ENCODE measurements at places on chromosomes 7 and 10.

GRCh38 chr7:112052993-112053736, 153.0 kb downstream of the DOCK4 start:
- DNase-seq, result no peak

- no peak for DNase-seq
These were observed 6.7 kb downstream of the CALN1 start for GRCh38 chr7:72405418-72405817.

GRCh38 chr10:71769279-71769823, 4.0 kb downstream of the VSIR start:
- DNase-seq, result no peak

- no peak for DNase-seq
These were observed 261.4 kb downstream of the BAMBI start for GRCh38 chr10:28938745-28939144.

DNA sequence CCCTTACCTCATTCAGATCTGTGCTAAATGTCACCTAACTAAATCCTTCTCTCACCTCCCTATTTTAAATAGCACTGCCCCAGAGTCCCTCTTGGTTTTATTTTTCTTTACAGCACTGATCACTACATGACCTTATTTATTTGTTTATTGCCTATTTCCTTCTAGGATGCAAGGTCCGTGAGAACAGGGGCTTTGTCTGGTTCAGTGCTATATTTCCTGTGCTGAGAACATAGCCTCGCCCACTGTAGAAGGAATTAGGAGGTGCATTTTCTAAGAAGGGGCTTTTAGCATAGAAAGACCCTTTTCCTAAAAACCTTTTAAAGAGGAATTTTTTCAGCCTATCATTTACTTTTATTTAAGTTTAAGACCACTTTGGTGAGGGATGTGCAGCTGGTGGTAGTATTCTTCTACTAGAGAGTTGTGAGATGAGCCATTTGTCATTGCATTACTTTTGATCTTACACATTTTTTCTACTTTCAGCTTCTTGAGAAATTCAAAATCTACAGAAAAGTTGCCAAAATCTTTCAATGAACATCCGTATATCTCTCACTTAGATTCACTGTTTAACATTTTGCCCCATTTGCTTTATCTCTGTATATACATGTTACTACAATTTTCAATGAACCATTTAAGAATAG, 13.5 kb upstream of the PCGF5 start:
- no peak for DNase-seq

DNA sequence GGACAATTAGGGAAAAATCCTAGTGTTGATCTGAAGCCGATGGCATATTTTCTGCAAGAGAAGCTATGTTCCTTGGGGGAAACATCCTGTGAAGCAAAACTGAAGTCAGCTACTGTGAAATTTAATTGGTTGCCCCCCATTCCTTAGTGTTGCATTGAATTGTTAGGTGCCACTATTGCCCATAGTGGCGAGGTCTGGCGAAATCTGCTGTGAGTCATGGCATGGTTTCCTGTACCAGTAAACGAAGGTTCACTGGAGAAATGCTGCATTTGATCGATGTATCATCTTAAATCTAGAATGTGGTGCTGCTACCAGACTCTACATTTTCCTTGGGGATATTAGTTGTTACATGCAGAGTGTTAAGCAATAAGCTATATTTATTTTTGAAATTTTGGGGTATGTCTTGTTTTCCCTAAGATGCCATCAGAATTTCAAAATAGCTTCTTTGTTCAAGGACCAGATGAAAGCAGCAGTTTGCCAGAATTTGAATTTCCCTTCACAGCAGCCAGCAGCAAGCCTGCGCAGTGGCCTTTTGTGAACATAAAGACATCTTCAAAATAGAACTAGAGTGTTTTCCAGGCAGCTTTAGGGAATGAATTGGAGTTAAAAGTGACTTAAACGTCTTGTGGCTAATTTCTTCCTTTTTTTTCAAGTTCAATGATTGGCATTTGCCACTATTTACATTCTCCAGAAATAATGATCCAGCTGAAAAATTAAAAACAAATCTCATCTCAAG, 348.6 kb upstream of the COBL start:
- no peak for DNase-seq

DNA sequence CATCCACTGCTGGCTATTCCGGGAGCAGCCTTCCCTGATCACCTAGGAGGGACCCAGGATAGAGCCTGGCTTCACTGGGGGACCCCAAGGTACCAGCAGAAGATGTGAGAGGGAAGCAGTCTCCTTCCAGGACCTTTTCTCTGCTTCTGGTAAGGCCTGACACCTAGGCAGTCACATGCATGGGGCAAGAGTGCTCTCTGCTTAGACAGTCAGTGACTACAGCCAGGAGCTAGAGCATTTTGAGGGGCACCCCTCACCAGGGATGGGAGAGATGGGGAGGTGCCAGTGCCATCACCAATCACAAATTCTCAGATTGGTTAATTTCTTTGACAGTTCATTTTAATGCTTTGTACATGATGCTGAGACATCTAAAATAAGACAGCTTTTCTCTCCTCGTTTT, 13.9 kb upstream of the ADO start:
- no peak for DNase-seq

GRCh38 chr10:125846894-125847293, 23.5 kb downstream of the BCCIP start:
- no peak for DNase-seq

DNA sequence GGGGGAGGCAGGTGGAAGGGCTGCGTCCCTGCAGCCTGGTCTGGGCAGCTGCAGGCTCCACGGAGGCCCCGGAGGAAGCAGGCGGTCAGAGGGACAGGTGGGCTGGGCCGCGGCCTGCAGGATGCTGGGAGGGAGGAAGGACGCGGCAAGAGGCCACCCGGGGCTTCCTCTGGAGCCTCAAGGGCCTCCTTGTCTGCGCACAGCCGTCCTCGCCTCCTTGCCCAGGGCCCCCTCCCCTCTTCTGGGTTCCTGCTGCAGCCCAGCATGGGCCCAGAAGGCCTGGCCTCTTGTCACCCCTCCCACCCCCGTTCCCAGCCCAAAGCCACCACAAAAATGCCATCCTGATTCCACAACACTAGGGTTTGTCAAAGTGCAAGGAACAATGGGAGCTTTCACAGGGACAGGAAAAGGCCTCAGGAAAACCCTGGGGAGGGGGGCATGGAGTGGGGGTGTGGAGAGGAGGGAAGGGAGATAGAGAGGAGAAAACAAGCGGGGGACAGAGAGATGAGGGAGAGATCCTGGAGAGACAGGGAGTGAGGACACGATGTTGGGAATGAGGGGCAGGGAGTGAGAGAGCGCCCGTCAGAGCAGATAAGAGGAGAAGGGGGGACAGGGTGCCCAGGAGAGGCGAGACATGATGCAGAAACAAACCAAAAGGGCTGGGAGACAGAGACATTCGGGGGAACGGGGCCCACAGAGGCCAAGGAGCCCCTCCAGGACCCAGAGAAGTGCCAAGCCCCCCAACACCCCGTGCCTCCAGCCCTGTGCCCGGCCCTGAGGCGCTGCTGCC, 41.8 kb downstream of the ZCCHC24 start:
- DNase-seq, result no peak

- DNase-seq, result no peak
These were observed 50.1 kb upstream of the FEZF1 start for GRCh38 chr7:122354656-122355055.

GRCh38 chr7:37916673-37917660, at the start of gene SFRP4:
Gene SFRP4, minus strand, starts transcription at chr7:37916817. Its CDS starts 280 bp downstream, at chr7:37916537.
- DNase-seq, result no peak

- no peak for DNase-seq
These were observed 43.6 kb upstream of the CDK14 start for GRCh38 chr7:90552521-90552920.

- no peak for DNase-seq
These were observed 8.2 kb downstream of the CNNM1 start for GRCh38 chr10:99337311-99337811.

GRCh38 chr7:77434570-77435275, 18.6 kb upstream of the GSAP start:
- no peak for DNase-seq

GRCh38 chr10:21888959-21889358, 114.6 kb downstream of the DNAJC1 start:
- no peak for DNase-seq

GRCh38 chr7:125241548-125241947, 311.9 kb upstream of the POT1 start:
- no peak for DNase-seq

- no peak for DNase-seq
These were observed 300.5 kb upstream of the ZMIZ1 start for GRCh38 chr10:78768041-78768835.

DNA sequence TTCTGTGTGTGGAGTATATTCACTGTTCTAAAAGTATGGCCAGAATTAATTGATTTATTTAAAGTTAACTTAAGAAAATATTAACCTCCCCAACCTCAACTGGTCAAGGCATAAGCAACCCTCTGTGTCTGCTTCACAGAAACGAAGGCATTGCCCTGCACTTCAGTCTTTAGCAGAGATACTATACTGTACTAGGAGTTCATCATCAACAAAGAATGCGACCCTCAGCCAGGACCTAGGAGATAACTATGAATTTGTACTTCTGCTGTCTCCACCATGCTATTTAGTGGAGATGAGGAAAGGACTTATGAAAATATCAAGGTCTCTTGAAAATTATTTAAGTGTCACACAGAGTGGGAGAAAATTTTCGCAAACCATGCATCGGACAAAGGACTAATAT, 35.7 kb upstream of the SEMA3D start:
- no peak for DNase-seq

DNA sequence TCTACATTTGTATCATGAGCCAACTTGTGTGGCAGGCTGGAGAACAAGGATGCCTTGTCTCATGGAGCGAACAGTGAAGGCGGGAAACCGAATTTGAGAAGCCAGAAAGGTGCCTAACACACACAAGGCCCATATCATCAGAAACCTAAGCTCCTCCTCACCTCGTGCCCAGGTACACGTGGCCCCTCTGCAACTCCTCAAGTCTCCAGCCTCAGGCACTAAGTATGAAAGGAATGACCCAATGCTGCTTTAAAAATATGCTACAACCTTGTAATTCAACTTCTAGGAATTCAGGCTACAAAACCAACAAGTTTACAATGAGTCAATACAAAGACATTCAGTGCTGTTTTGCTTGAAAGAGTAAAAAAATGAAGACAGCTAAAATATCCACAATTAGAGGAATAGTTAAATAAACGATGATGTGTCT, 95.7 kb downstream of the CDK6 start:
- no peak for DNase-seq

DNA sequence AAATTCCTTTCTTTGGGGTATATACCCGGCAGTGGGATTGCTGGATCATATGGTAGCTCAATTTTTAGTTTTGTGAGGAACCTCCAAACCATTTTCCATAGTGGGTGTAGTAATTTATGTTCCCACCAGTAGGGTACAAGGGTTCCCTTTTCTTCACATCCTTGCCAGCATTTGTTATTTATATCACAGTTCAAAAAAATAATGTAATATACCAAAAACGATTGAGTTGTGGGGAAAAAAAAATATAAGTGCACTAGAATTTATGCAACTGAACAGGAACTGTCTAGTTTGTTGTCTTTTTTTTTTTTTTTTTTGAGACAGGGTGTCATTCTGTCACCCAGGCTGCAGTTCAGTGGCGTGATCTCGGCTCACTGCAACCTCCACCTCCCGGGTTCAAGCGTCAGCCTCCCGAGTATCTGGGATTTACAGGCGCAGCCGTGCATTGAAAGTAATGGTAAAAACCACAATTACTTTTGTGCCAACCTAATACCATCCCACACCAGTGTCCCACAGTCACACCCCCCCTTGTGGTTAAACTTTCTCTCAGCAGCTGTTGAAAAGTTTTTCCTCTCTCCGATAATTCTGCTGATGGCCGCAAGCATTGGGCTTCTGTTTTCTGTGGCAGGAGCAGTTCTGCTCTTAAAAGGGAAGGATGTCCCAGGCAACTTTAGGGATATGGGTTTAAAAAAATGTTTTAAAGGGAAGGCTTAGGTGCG, 6.8 kb upstream of the LAT2 start:
- no peak for DNase-seq

DNA sequence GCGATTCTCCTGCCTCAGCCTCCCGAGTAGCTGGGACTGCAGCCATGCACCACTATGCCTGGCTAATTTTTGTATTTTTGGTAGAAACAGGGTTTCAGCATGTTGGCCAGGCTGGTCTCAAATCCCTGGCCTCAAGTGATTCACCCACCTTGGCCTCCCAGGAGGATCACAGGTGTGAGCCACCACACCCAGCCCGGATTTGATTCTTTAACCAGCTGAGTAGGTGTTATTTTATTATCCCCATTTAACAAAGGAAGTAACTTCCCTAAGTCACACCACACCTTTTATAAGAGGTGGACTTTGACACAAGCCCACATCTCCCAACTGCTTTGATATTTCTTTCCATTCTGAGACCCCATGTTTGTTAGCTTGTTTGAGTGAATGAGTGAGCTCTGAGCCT, 25.0 kb downstream of the SLC25A28 start:
- no peak for DNase-seq

- DNase-seq, result no peak
These were observed 243.1 kb upstream of the SHH start for GRCh38 chr7:156055206-156055822.

DNA sequence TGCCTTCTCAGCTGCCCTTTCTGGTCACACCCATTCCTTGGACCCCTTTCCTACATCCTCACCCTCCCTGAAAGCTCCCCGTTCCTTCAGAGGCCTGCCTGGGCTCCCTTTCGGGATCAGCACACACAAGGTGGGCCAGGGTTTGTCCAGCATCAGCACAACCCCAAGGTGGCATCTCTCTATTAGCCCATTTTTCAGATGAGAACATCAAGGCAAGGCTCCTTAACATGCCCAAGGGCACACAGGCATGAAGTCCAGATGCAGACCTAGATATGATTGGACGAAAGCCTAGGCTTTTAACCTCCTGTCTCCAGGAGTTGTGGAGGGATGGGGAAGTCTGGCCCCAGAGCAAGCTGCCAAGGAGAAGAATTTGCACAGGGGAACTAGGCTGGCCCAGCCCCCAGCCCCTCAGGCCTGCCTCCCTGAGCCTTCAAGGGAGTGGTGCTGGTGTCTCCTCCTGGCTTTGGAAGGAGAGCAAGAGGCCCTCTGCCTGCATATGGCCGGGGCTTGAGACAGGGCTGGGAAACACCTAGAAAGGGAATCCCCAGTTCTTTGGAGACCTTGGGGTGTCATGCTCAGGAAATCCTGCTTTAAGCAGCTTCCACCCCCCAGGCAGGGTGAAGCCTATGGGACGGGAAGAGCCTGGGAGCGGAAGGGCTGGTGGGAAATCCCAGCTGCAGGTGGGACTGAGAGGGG, 9.0 kb upstream of the VSIR start:
- no peak for DNase-seq

DNA sequence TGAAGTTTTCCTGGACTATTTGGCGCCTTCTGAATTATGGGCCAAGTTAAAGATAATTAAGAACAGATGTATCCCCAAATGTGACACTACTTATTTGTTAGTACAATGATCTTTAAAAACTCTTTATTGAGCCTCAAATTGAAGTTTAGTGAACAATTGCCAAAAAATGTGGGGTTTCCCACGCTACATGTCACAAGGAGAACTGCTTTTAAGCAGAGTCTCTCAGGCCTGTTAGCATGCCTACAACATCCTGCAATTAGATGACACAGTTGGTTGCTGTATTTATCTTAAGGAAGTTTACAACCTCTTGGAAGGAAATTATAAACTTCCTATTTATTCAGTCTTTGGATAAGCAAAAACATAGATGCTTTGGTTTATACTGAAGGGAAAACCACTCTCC, 733.0 kb downstream of the TNS3 start:
- no peak for DNase-seq

GRCh38 chr10:48983648-48984351, 44.2 kb upstream of the LRRC18 start:
- no peak for DNase-seq

Data from T-helper 9 cell (primary cell).